ENCODE measurements at places on chromosomes 1 and 21. TPM values are rescaled to one million over a fixed set of nuclear protein-coding genes. Genes with fewer than 3 reads are reported as not detected.

AVPR1B gene
- total RNA-seq, result not detected

GRCh38 chr1:95668165-95668564 lies 434.2 kb downstream of the RWDD3 start:
- DNase-seq, result no peak

- DNase-seq, result no peak
Measured at GRCh38 chr21:43961382-43961909, 50.7 kb upstream of the TRAPPC10 start.

DNA sequence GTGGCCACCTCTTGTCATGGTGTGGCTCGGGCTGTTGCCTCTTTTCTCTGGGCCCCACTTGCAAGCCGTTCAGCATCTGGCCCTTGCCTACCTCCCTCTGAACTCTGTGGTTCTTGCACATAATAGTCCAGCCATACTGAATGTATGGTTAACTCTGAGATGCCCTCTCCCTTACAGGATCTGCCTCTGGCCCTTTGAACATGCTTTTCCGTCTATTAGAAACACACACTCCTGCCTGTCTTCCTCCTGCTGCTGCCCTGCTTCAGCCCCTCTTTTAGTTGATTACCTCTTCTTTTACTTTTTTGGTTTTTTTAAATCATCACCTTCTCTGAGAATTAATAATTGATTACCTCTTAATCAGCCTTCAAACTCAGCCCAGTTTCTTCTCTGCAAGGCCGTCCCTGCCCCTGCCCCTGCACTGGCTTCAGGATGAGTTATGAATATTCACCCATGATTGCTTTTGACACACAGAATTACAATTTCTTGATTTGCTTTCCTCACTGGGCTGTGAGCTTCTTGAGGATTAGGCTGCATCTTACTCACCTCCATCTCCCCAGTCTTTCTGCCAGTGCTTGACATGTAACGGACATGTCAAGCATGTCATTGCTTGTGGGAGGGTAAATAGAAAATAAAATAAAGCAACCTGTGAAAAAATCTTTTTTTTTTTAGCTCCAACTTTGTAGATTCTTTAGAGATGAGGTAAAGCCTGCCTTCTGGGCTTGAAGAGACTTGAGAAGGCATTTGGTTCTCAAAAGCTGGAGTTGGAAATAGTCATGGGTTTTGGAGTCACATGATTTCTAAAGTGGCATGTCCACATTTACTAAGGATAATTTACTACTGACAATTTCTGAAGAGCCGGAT lies 158.3 kb downstream of the PLXNA2 start:
- no peak for DNase-seq

GRCh38 chr1:151164732-151165280 lies 896 bp downstream of the LYSMD1 start:
- DNase-seq, result no peak

ATP6V1G3 gene
- not detected for total RNA-seq

DNA sequence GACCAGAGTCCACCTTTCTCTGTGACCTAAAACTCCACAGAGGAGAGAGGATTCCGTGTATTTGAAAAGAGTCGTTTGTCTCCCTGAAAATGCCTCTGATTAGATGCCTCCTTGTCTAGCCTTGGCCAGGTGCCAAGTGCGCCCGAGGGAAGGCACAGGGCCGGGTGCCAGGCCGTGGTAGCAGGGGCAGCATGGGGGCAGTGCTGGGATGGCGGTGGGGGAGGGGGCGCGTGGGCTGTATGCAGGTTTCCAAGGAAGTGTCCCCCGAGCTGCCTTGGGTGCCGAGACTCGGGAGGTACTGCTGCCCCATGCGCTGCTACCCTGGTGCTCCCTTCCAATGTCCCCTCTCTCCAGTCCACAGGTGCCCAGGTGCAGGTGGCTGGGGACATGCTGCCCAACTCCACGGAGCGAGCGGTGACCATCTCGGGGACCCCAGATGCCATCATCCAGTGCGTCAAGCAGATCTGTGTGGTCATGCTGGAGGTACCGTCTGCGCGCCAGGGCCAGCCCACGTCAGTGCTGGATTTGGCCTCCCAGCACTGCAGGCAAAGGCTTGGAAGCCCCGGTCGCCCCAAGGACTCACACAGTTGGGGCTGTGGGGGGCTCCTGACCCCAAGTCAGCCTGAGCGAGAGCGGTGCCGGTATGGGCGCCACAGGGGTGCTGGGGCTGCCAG lies 70.9 kb upstream of the COL6A1 start:
- no peak for DNase-seq

RIMKLA gene
- 1.0 TPM for total RNA-seq

- no peak for DNase-seq
Measured at GRCh38 chr1:35894183-35894582, 11.2 kb downstream of the AGO1 start.

DNA sequence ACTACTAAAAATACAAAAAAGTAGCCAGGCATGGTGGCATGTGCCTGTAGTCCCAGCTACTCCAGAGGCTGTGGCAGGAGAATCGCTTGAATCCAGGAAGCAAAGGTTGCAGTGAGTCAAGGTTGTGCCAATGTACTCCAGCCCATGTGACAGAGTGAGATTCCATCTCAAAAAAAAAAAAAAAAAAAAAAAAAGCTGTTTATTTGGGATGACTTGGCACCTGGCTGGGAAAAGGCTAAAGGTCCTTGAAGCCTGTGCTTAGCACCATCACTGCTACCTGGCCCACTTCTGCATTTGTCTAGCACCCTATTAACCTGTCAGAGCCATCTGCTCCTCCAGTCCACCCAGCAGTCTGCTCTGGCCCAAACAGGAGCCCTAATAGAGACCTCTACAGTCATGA lies 25.0 kb downstream of the PRDX6 start:
- no peak for DNase-seq

All from renal cortical epithelial cell (primary cell).